ENCODE measurements at places on chromosomes 11 and 22.

- no peak for DNase-seq
Measured at GRCh38 chr11:2775626-2776350, 76.0 kb upstream of the KCNQ1OT1 start.

DNA sequence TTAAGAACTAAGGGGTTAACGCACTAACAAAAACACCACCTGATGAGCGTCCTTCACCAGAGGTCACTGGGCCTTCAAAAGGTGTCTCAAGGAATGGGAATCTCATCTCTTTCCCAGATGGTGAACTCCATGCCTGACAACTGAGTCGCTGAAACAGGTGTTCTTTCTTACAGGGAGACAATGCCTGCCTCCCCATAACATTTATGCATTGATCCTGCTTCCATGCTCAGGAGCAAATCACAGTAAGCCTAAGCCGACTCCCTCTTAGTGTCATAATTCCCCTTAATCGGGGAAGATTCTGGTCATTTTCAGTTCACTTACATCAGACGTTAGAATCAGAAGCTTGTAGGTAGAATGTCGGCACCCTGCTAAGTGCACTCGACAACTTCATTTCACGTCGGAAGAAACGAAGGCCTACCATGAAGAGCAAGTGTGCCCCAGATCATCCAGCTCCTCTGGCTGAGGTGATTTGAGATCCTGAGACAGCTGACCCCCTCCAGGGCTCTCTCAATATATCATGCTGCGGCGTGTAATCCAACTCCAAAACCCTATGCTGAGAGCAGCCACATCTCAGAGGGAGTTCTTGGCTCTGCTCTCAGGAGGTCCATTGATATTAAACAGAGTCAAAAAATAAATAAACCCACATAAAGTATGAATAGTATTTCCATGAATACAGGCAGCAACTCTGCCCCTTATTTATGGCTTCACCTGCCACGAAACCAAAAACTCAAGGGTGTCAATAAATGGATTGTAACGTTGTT is 163.1 kb downstream of the LARGE1 start:
- no peak for DNase-seq

GRCh38 chr22:38754751-38755154 is 1.0 kb downstream of the SUN2 start:
- DNase-seq = no peak

GRCh38 chr11:93403930-93404329 is 73.4 kb downstream of the DEUP1 start:
- no peak for DNase-seq

GRCh38 chr11:119750056-119750455 is 21.1 kb upstream of the NECTIN1 start:
- DNase-seq = no peak

DNA sequence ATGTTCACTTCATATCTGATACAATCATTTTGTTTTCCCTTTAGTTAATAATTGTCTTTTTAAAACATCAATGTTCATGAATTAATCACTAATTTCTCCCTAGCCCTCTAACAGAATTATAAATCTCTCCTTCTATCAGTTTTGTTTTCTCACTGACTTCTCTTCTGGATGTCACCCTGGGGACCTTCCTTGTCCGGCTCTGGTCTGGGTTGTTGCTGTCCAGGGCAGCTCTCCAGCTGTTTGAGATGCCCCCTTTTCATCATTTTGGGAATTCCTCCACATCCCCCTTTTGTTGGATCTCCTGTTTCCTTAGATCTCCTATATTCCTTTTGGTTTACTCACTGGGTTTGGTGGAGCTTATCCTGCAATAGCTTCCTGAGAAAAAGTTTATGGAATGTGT is 35.6 kb upstream of the PSMA1 start:
- no peak for DNase-seq

DNA sequence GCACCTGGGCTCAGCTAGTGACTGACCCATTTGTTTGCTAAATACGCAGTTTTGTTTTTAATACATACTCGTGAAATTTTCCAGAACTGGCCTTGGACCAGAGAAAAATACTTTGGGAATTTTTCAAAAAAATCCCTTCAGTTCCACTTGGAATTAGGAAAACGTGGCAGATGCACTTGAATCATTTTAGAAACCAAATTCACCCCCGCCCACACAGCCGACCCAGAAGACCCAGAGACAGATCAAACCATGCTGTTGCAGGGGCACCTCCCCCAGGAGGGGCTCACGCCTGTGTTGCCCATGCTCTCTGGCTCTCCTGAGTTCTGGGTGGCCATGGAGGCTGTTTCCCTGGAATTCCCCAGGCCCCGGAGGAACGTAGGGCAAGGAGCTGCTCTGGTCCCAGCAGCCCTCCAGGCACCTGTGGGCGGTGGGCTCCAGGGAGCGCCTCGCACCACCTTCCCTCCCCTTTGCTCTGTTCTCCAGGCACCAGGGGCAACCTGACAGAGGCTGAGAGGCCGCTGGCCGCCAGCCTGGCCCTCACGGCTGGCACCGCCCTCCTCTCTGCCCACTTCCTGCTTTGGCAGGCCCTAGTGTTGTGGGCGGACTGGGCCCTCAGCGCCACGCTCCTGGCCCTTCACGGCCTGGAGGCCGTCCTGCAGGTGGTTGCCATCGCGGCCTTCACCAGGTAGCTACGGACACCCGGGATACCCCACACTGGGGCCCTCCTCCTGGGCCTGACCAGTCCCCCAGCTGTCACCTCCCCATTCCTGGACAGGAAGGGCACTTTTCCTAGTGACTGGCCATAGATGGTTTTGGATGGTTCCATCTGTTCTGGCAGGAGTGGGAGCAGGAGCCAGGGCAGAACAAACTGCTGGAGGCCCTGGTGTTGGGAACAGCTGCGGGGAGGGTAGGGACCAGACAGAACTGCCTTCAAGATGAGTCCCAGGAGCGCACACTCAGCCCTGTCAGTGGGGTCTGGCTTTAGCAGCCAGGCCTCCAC is 3.3 kb upstream of the EPS8L2 start:
- DNase-seq = no peak

- DNase-seq = no peak
Measured at GRCh38 chr11:57237204-57237681, at the start of gene APLNR. APLNR (minus strand) TSS chr11:57237250; CDS start chr11:57237004, 246 bp downstream.

DNA sequence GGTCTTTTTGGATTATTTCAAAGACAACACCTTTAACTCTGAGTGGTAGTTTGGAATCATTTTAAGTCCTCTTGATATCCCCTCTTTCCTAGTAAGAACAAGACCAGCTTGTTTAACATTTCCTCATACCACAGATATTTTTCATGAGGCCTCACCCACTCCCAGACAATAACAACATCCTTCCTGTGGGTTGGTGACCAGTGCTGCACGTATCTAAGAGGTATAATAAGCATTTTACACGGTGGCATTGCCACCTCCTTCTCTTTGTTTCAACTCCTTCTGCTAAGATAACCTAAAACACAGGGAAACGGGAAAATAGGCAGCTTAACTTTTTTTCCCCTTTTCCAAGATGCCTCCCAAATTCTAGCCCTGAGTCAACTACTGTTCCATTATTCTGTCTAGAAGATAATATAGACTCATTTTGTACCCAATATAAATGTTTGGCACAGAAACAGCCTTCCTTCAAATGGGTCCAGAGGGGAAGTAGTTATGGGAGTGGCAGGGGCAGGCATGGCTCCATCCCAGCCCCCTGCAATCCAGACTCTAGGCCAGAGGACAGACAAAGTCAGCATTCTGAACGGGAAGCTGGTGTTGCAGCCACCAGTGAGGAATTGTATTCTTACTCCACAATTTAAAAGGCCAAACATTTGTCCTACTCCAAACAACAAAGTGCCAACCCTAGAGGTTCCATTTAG is 28.5 kb downstream of the MAML2 start:
- no peak for DNase-seq

- no peak for DNase-seq
Measured at GRCh38 chr22:19689408-19689807, 24.9 kb upstream of the SEPTIN5 start.

DNA sequence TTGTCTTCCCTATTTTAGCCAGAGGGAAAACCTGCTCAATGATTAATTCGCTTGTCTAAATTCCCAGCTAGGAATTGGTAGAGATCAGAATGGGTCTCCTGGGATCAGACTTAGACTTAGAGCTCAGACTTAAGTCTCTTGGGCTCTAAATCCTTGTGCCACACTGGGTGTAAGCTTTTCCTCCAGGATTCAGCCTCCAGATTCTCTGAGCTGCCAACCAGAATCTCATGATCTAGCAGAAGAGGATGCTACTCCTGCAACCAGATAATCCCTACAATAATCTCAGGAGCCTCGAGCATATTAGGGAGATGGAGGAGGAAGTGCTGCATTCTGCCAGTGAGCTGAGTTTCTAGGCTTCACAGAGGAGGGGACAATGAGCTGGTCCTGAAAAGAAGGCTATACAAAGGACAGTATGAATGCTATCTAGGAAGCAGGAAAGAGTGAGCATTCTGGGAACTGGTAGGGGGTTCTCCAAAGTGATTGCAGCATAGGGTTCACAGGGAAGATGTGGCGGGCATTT is 211.6 kb upstream of the SESN3 start:
- no peak for DNase-seq

DNA sequence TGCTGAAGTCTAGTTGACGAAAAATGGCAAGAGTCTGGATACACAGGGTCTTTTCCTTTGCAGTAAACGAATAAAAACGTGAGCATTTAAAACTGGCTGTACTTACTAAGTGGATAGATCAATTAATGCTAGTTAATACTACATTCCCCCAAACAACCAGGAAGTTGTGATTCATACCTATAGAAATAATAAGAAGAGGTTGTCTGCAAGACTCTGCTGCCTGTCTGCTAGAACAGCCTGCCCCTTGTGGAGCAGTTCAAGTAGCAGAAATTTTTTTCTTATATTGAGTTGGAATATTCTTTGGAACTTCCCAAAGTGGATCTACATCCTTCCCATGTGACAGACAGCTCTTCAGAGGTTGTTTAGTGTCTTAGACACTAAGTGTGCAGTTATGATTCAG is 86.8 kb downstream of the TEAD1 start:
- no peak for DNase-seq

GRCh38 chr11:116414357-116414880 is 358.4 kb downstream of the BUD13 start:
- no peak for DNase-seq
